Stimulated activated CD4-positive, alpha-beta T cell treated with anti-CD3 and anti-CD28 coated beads, TNF-alpha, amount 100 ng/mL, for 1 hour (primary cell): ENCODE measurements at places on chromosomes 11 and 22.

GRCh38 chr11:44876906-44877305, 73.8 kb downstream of the TP53I11 start:
- DNase-seq, result no peak

DNA sequence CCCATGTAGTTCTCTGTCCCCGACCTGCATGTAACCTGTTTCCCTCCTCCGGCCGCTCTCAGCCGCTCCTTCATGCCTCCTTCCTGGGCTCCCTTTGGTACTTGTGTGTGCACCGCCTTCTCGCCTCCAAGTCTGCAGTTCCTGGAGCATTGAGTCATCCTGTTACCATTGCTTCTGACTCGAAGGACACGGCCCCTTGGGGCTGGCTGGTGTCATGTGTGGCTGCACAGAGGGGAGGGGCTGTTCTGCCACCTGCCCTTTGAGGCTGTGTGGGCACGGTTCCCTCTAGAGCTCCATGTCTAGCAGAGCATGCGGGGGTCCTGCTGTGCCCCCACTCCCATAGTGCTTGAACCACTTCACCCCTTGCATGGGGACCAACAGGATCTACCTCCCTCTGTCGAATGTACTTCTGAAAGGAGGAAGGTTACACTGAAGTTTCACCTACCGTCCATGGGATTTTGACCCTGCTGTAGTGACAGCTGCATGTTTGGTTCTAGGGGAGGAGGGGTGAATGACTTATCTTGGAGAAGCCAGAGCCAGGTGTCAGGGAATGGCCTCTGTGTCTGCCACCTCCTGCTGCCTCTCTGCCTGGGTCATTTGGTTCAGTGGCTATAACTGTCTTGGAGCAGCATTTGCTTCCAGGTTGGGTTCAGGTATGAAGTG, 39.6 kb downstream of the BCR start:
- DNase-seq, result no peak

DNA sequence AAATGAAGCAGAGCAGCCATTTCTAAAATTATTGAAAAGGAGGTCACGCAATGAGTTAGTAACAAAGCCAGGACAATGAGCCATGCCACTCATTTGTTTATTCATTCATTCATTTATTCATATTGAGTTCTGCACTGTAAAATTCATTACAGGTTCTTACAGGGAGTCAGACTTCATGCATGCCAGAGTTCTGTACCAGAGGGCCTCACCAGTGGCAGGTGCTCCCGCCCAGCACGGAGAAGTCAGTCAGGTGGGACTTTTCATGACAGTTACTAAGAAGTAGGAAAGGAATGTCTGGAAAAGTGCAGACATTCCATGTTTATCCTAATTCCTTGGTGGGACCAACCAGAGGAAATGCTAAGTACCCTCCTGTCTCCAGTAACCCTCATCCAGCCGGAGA, 217.5 kb upstream of the BLID start:
- DNase-seq, result no peak

- DNase-seq, result no peak
These were observed 735.2 kb downstream of the TBC1D22A start for GRCh38 chr22:47497666-47498065.

GRCh38 chr22:44312766-44313165, at the start of gene SHISAL1:
Gene SHISAL1 (minus strand): TSS chr22:44312951. CDS start chr22:44300945, 12,006 bp downstream.
- no peak for DNase-seq
